ENCODE measurements at places on chromosomes 4 and X.

DNA sequence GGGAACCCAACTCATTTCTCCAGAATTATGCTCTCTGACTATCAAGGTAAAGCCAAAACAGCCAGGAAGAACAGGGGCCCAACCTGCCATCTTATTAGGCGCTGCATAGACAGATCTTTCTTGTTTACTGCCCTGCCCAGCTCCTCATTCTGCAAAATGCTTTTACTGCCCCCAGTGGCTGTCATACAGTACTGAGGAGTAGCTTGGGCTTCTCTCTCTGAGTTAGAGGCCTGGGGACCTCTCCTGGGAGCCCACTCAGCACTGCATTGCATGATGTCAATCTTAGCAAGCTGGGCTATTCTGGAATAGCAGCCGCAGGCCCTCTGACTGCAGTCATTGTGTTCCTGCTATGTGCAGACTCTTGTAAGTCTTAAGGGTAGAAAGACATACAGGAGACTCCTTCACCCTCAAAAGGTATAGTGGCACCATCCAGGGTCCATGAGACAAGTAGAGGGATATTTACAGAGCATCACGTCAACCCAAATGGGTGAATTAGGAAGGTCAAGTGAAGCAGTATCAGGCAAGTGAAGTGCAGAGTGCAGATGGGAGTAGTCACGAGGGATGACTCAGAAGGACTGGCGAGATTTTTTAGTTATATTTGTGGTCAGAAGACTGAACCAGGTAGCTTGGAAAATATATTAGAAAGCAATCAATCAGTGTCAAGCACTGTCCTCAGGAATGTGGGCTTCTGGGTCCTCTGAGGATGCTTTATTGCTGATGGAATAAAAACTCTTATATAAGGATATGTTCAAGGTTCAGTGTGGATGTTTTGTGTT lies 294.1 kb upstream of the SFRP2 start:
- DNase-seq, result no peak

GRCh38 chrX:144798972-144799371 lies 448.3 kb upstream of the SPANXN1 start:
- DNase-seq, result no peak

DNA sequence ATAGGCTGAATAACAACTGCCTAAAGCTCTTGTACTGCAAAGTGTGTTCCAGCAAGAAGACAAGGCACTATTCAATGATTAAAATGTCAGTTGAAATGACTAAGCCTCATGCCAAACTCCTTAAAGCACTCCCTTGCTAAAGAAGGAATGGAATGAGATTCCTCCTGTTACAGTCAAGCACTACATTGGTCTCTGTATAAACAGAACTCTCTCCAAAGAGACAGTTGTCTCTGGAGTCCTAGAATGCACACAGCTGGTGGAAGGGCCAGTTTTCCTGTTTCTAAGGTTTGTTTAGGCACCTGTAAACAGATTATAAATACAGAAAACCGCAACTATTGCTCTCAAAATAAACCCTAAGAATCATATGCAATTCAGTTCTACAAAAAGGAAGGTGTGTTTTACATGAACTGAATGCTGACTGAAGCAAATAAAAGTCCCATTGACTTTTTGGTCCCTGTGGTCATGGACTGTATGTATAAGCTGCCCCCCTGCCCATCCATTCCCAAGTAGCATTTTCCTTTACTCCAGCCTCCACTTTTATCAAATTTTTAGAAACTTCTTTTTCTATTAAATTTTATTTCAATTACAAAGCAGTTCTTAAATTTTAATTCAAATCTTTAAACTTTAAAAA lies 47.0 kb downstream of the FAT1 start:
- peak; percentile 66 for DNase-seq

- DNase-seq, result no peak
Measured at GRCh38 chr4:81021142-81021944, 9.2 kb upstream of the BMP3 start.

DNA sequence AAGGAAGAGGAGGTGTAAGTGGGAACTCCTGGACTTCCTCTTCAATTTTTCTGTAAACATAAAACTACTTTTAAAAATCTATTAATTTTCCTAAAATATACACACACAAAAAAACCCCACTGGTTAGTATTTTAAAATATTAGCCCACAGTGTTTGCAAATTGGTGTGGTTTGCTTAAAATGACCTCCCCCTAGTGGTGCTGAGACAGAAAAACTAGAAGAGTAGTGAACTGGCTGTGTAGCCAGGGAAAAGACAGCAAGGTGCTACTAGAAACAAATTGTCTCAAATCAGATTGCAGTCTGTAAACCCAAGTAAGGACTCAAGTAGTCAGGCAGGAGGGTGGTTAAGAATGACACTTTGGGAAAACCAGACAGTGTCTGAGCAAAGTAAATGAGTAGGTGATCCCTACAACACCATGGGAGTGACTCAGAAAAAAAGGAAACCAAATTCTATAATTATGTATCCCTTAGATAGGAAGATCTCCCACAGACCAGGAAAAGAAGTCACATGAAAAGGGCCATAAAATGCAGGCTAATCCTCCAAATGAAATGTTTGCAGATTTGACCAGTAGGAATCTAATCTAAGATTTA lies 26.0 kb downstream of the AMTN start:
- DNase-seq, result peak; percentile 20

GRCh38 chr4:86032476-86033022 lies 327.3 kb downstream of the MAPK10 start:
- peak; percentile 82 for DNase-seq

DNA sequence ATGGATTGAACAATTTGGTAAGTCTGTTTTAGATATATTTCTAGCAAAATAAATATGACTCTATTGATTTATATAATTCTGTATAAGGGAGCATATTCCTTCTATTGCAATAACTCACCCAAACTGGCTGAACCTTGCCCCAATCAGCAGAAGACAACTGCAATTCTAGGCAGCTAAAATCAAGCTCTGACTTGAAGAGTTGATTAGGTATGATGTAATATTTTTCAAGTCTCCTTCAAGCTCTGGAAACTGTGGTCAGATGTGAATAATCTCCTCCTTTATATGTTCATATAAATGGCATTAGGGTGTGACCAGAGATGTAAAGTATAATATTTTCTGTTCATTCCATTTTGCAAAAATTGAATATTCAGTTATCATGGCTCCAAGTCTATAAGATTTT lies 8.2 kb downstream of the RASSF6 start:
- no peak for DNase-seq

- DNase-seq, result no peak
Measured at GRCh38 chr4:56981795-56982201, 3.1 kb downstream of the POLR2B start.

DNA sequence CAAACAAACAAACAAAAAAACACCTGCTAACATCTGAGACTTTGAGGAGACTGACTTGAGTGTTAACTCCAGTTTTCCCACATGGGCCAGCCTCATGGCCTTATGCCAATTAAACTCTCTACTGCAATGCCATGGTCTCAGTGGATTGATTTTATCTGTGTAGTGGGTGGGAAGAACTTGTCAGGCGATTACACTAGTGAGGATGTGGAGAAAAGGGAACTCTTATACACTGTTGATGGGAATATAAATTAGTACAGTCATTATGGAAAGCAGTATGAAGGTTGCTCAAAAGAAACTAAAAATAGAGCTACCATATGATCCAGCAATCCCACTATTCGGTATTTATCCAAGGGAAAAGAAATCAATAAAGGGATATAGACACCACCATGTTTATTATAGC lies 12.8 kb upstream of the XIAP start:
- DNase-seq, result no peak

- DNase-seq, result peak; percentile 9
Measured at GRCh38 chr4:162163892-162164759, at the start of gene FSTL5. TSS of gene FSTL5 (minus strand) at chr4:162164000. CDS start at chr4:162111396, 52,604 bp downstream.

DNA sequence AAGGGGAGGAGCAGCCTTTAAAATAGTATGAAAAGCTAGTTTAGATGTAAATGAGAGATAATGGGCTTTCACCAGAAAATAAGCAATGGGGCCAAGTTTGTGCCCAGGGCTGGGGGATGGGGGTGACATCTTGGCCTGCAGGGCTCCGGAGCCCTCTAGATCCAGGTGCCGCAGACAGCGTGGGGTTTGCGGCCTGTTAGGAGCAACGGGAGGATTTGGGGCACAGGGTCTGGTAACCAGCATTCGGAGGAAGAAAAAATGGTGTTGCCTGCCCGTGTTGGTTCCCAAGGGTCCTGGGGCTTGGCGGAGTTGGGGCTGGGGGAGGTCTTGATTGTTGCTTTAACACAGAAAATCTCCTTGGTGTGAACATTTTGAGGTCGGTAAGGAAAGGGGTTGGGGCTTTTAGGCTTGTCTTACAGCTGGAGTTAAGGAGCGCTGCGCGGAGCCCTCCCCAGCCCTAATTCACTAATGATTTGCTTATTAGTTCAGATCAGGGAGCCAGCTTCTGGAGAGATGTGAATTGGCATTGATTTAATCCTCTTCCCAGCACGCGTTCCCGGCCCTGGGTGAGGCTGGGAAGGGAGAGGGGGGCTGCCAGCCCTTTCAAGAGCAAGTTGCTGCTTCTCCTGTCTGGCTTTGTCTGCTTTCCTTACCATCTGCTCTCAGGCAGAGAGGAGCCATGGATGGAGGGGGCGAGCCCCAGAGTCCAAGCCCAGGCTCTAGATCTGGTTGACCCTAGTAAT lies 443.4 kb downstream of the BCOR start:
- no peak for DNase-seq

DNA sequence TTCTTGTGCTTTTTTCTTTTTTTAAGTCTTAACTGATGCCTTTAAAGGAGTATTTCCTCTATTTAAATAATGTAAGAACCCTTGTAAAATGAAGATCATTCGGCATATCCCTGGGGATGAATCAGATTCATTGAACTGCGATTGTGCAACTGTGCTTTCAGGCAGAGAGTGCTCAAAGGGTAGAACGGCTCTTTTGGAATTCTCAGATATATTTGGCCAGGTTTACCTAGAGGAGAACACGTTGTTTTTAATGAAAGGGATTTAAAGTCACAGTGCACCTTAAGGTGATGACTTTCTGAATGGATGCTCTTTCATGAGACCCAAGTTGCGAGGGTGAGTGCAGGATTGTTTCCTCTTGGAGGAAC lies 51.6 kb upstream of the ELOVL6 start:
- no peak for DNase-seq

DNA sequence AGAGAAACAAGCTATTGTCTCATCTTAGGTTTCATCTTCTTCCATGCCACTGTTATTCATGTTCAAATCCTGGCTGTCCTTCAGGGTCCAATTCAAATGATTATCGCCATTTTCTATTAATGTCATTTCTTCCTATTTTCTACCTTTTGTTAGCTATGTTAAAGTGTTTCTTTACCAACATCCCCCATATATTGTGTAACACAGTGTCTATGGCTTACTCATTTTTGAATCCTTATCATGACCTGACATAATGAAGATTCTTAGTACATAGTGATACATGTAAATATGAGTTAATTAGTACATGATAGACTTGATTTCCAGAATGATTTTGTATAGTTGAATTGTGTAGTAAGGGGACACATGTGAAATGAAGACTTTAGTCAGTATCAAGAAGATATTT lies 152.4 kb downstream of the SNCA start:
- no peak for DNase-seq

GRCh38 chr4:56657128-56657527 lies 24.0 kb downstream of the HOPX start:
- DNase-seq, result no peak

- no peak for DNase-seq
Measured at GRCh38 chrX:66050140-66050569, 10.3 kb upstream of the VSIG4 start.

DNA sequence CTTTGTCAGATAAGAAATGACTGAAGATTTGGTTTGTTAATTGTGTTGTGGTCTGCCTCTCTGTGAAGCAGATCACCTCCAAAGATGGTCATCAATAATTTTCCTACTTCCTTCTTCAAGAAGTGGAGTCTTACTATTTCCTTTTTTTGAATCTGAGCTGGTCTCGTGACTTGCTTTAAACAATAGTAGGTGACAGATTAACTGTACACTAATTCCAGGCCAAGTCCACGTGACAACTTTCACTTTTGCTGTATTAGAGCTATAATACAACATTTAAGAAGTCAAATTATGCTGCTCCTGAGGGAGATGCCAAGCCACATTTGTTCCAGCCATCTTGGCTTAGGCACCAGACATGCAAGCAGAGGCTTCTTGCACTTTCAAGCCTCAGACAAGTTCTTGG lies 393.8 kb upstream of the GRID2 start:
- DNase-seq, result no peak

GRCh38 chr4:181685461-181685860 lies 557.7 kb upstream of the TENM3 start:
- DNase-seq, result peak; percentile 34

DNA sequence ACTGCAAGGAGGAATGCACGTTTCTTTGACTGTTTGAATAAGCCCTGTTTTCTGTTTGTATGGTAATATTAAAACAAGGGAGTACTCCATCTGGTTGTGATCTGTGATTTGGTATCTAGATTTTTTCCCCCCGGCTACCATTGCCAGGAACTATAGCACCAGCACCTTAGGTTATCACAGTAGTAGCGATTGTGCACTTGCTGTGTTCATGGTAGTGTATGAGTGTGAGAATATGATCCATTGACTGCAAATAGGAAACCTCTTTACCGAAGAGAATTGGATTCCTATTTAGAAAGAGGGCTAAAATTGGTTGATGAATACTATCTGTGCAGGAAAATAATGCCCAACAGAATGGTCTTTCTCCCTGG lies 69.9 kb downstream of the LARP7 start:
- no peak for DNase-seq

GRCh38 chrX:46376246-46376885 lies 168.9 kb downstream of the ZNF674 start:
- peak; percentile 51 for DNase-seq

DNA sequence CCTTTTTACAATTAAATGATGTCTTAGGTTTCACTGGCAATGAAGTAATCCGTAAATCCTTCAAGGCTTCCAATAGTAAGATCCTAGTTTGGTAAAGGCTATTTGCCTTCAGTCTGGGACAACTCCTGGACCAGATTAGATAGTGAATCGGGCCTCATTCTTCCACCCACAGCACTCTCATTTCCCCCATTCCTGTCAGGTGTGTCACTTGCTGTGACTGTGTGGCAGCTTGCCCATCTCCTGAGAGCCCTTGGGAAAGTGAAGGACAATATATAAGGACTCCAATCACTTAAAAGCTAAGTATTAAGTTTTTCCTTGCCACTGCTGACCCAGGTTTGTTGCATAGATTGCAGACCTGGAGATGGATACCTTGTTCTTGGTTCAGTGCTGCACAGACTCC lies 3.3 kb upstream of the GASK1B start:
- peak; percentile 30 for DNase-seq

DNA sequence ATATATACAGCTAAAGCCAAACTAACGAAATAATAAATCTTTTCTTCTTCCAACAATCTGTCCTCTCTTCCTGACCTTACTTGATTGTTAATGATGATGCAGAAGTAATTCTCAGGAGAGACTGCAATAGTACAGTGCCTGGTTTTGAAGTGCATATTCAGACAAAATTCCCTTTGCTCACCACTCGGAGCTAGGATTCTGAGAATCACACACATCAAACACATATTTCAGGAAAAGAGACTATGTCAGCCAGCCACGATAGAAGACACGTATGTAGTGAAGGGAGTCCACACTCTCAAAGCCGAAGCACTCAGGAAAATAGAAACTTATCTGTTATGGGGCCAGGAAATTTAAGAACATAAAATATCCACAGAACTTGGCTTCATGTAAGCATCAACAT lies 362.5 kb upstream of the FAT1 start:
- no peak for DNase-seq
